ENCODE measurements at places on chromosomes 12 and 14.

GRCh38 chr14:96286251-96286650 lies 30.2 kb downstream of the BDKRB1 start:
- DNase-seq = no peak
- H3K27me3 ChIP-seq = no peaks in the 10 kb centered on the region
- no peak overlapping the region for H3K27ac ChIP-seq
- peaks cover 54% of the 10 kb centered on the region for H3K36me3 ChIP-seq

- H3K4me3 ChIP-seq = peak overlapping the region; percentile 72
- no peak for DNase-seq
- H3K27me3 ChIP-seq = no peaks in the 10 kb centered on the region
- H3K36me3 ChIP-seq = no peaks in the 10 kb centered on the region
- peaks cover 66% of the 10 kb centered on the region for H3K4me1 ChIP-seq
- H3K27ac ChIP-seq = peak overlapping the region; percentile 43
Measured at GRCh38 chr14:102316338-102316742, 3.2 kb upstream of the ZNF839 start.

DNA sequence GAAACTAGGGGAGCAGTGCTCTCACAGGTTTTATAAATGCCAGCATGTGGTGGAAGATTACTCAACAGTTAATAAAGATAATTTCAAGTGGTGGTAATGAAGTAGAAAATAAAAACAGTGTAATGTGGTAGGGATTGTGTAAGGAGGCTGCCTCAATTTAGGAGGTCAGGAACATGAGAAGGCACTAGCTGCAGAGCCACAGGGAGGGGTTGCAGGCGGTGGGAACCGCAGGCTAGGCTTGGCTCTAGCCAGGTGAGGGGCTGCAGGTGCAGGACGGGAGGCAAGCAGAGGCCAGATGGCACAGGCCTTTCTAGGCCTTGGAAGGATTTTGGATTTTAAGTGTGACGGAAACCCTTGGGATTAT lies 768 bp downstream of the METTL25 start:
- peak overlapping the region; percentile 79 for H3K4me3 ChIP-seq
- H3K4me1 ChIP-seq = peaks cover 10% of the 10 kb centered on the region
- H3K27me3 ChIP-seq = no peaks in the 10 kb centered on the region
- peak overlapping the region; percentile 89 for H3K27ac ChIP-seq
- no peak for DNase-seq

DNA sequence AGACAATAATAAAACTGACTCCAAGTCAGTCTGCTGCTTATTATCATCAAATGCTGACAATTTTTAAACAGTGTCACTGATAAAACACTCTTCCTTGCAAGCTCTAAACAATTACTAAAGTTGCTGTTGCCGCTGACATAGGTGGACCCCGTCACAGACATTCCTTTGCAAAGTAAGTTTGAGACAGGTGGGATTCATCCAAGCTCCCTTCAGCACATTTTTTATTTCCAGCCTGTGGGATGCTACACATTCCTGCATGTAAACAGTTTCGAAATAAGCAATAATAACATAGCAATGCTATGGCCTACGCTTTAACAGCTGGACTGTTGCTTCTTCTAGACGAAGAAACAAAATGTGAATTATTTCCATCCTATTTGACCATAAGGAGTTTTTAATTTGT lies 85.4 kb upstream of the HIF1A start:
- no peaks in the 10 kb centered on the region for H3K36me3 ChIP-seq
- no peaks in the 10 kb centered on the region for H3K4me1 ChIP-seq
- H3K27ac ChIP-seq = no peak overlapping the region
- no peak for DNase-seq
- H3K27me3 ChIP-seq = no peaks in the 10 kb centered on the region

DNA sequence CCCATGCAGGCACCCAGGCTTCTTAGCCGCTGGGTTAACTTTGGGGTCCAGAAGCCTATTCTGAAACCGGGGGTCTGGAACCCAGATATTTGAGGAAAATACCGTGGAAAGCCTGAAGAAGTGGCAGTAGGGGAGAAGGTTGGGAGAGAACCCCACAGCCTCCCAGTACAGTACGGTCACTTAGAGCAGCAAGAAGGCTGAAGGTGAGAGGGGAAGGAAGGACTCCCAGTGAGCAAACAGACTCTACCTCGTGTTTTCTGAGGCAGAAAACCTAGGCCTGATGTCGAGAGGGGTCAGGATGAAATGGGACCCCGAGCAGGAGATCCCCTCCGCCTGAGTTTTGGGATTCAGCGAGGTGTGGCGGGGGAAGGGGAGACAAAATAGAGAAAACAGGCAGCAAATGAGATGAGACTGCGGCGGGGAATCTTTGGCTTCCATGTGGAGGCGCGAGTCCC lies 10.7 kb upstream of the CALCOCO1 start:
- H3K36me3 ChIP-seq = no peaks in the 10 kb centered on the region
- peaks cover 41% of the 10 kb centered on the region for H3K27me3 ChIP-seq
- H3K27ac ChIP-seq = no peak overlapping the region
- no peak for DNase-seq

- DNase-seq = no peak
- H3K4me1 ChIP-seq = no peaks in the 10 kb centered on the region
- no peak overlapping the region for H3K4me3 ChIP-seq
- H3K27ac ChIP-seq = no peak overlapping the region
- H3K36me3 ChIP-seq = no peaks in the 10 kb centered on the region
Measured at GRCh38 chr12:49491823-49492222, 47.0 kb upstream of the KCNH3 start.

DNA sequence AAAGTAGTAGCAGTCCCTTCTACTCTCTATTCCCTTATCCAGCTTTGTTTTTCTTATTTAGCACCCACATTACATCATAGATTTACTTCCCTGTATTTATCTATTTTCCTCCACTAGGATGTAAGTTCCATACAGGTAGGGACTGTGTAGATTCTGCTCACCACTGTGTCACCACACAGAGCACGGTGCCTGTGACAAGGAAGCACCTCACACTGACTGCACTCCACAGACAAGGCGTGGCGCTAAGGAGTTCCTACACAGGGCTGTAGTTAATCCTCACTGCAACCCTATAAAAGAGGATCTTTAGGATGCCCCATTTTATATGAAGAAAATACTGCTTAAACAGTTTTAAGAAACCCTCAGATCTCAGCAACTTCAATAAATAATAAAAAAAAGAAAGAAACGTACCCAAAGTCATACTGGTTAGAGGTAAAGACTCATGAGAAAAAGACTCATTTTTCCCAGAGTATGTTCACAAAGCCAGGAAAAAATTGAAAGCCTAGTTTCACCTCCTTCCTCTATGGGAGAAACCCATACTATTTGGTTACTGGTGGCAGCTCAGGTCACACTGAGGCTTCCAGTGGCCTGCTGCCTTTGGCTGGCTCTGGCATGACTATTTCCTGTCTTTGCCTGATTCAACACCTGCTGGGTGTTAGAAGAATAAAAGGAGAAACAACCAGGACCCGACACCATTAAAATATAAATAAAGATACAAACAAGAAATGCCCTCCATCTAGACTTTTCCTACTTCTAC lies 36.9 kb downstream of the RAD9B start:
- H3K27ac ChIP-seq = no peak overlapping the region
- H3K4me1 ChIP-seq = peaks cover 4% of the 10 kb centered on the region
- no peaks in the 10 kb centered on the region for H3K27me3 ChIP-seq
- peaks cover 80% of the 10 kb centered on the region for H3K36me3 ChIP-seq
- DNase-seq = no peak
- H3K4me3 ChIP-seq = no peak overlapping the region

- H3K4me1 ChIP-seq = no peaks in the 10 kb centered on the region
- H3K4me3 ChIP-seq = no peak overlapping the region
- DNase-seq = no peak
- no peak overlapping the region for H3K27ac ChIP-seq
Measured at GRCh38 chr12:111745211-111745610, 21.5 kb upstream of the ALDH2 start.

DNA sequence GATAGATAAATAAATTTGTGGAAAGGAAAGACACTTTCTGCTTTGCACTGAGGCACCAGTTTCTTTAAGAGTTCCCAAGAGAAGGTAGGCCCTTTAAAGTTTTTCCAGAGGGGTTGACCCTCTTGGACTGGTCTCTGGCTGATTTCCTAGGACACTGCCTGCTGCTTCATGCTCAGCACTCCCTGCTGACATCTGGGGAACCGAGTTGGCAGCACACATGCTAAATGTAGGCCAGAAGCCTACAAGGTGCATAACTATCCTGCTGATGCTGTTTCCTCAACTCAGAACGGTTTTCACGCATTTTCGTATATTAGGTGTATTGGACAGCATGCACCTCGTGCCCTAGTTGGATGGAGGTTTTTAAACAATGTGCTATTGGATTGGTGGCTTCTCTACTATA lies 887.2 kb upstream of the SEL1L start:
- H3K4me1 ChIP-seq = no peaks in the 10 kb centered on the region
- no peak for DNase-seq
- H3K27ac ChIP-seq = no peak overlapping the region
- no peaks in the 10 kb centered on the region for H3K36me3 ChIP-seq

DNA sequence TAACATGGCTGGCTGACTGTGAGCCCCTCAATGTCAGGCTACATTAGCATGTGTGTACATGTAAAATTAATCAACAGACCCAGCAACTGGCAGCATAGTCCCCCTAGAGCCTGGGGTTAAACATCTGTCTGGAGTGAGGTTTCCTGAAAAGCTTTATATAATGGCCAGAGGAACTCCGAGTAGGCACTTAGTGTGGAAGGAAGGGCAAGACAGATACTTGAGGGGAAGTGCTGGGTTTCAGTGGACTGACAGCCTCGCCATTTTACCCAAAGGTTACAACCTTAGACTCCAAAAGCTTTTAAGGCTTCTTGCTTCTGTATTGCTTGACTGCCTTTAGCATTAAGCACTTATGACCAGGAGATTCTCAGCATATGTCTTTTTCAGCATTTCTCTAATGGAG lies 430.8 kb downstream of the FLRT2 start:
- DNase-seq = no peak
- H3K4me3 ChIP-seq = no peak overlapping the region
- H3K36me3 ChIP-seq = no peaks in the 10 kb centered on the region
- no peaks in the 10 kb centered on the region for H3K27me3 ChIP-seq
- no peak overlapping the region for H3K27ac ChIP-seq

DNA sequence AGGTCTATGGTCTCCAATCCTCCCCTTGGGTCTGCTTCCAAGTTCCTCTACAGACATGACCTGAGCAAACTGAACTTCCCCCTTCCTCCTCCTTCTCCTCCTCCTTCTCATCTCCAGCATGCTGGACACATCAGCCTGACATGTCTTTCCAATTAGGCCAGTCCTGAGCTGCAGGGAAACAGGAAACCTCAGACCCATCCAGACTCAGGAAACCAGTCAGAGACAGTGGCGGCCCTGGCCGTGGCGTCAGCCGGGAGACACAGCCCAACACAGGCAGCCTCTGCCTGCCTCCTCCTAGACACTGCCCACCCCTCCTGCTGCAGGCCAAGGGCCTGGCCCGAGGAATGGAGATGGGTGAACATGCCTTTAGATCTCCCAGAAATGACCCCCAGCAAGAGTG lies 468.8 kb downstream of the BCL11B start:
- no peak overlapping the region for H3K4me3 ChIP-seq
- H3K4me1 ChIP-seq = no peaks in the 10 kb centered on the region
- H3K36me3 ChIP-seq = no peaks in the 10 kb centered on the region
- no peak overlapping the region for H3K27ac ChIP-seq

DNA sequence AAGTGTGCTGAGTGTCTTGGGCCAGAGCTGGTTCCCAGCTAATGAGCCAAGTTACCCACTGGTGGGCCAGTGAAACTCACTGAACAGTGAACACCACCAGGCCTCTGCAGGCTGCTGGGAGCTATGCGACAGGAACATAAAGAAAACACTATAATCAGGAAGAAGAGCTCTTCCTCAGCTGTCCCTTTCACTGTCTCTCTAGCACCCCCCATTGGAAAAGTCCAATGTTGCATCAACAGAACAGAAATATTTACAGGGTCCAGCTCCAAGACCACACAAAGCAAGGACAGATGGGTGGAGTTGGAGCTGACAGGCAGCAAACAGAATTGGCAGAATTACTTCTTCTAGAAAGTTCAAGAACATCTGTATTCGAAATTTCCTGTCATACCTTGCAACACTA lies 903.6 kb upstream of the TMEM132C start:
- no peaks in the 10 kb centered on the region for H3K4me1 ChIP-seq
- no peaks in the 10 kb centered on the region for H3K27me3 ChIP-seq
- H3K27ac ChIP-seq = no peak overlapping the region
- no peak for DNase-seq
- H3K4me3 ChIP-seq = no peak overlapping the region

- DNase-seq = no peak
- H3K4me1 ChIP-seq = no peaks in the 10 kb centered on the region
- H3K27me3 ChIP-seq = no peaks in the 10 kb centered on the region
Measured at GRCh38 chr14:97788846-97789526, 991.8 kb downstream of the VRK1 start.

GRCh38 chr14:61132894-61133293 lies 148.2 kb downstream of the TMEM30B start:
- no peaks in the 10 kb centered on the region for H3K36me3 ChIP-seq
- no peak overlapping the region for H3K27ac ChIP-seq
- DNase-seq = no peak
- no peaks in the 10 kb centered on the region for H3K4me1 ChIP-seq
- no peak overlapping the region for H3K4me3 ChIP-seq
- H3K27me3 ChIP-seq = no peaks in the 10 kb centered on the region

DNA sequence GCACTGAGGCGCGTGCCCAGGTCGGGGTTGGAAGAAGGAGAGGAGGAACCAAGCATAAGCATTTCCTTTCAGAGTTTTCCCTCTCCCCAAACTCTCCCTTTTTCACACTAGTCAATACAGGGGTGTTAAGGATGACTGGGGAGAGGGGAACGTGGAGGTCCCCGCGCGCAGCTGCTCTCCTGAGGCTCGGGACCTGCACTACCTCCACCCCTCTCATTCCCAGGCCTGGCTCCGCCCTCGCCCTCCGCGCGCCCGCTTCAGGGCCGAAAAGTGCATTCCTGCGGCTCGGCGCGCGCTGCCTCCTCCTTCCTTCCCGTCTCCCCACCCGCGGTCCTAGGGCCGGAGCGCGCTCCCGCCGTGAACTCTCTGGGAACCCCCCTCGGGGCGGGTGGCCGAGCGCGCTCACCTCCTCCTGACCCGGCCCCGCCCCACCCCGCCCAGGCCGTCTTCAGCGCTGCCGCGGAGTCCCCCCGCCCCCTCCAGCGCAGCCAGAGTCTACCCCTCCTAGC lies 11.3 kb downstream of the RARG start:
- H3K4me3 ChIP-seq = peak overlapping the region; percentile 77
- peak overlapping the region; percentile 96 for H3K27ac ChIP-seq
- H3K4me1 ChIP-seq = peaks cover 84% of the 10 kb centered on the region
- H3K36me3 ChIP-seq = peaks cover 4% of the 10 kb centered on the region
- H3K27me3 ChIP-seq = no peaks in the 10 kb centered on the region
- DNase-seq = peak; percentile 51

- no peak for DNase-seq
- no peaks in the 10 kb centered on the region for H3K36me3 ChIP-seq
- no peak overlapping the region for H3K4me3 ChIP-seq
- H3K4me1 ChIP-seq = no peaks in the 10 kb centered on the region
- no peak overlapping the region for H3K27ac ChIP-seq
Measured at GRCh38 chr14:47590767-47591495, 84.5 kb downstream of the MDGA2 start.

DNA sequence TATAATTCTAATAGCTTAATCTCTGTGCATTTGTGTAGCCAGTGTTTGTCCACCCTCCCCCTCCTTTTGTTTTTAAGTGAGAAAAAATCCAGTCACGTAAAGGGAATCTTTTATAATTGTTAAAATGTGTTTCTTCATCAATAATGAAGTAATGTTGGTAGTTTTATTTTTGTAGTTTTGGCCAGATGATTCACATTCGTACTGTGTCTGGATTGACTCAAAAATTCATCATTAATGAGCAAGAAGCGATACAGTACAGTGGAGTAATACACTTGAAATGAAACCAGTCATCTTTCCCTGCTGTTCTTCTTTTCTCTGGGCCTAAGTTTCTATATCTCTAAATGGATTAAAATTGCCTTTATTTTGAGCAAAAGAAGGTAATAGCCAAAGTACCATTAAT lies 86.5 kb downstream of the SRGAP1 start:
- H3K4me3 ChIP-seq = no peak overlapping the region
- H3K27me3 ChIP-seq = no peaks in the 10 kb centered on the region
- DNase-seq = no peak

Measured in CD4-positive, alpha-beta T cell (primary cell).